ENCODE measurements at places on chromosomes 12 and 14.

DNA sequence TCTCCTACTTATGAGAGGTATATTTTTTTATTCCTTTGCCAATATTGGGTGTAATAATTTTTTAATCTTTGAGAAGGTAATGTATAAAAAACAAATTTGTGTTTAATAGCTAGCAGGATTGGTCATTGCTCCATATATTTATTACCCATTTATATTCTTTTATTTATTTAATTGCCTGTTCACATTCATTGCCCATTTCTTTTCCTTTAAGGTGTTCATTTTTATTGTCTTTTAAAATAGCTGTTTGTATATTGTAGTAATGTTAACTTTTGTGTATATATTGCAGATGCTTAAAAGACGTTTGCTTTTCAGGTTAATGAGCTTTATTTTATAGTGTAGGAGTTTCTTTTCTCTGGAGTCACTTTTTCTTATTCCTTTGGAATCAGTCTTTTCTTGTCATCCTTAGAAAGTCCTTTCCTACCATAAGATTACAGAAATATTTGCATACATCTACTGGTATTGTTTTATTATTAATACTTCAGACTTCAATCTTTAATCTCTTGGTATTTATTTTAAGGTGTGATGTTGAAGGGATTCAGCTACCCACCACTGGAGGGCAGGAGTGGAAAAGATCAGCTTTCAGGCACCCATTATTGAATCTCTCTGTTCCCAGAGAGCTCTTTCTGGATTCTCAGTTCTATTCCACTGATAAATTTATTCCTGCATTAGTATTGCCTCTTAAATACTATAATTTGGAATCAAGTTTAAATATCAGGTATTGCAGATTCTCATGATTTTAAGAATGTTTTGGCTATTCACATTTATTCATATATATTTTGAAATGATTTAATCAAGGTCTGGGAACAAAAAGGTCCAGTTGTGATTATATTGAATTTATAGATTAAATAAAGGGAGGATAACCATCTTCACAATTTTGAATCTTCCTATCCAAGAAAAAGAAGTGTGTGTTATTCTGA, 17.3 kb downstream of the PPM1A start:
- DNase-seq, result no peak

DNA sequence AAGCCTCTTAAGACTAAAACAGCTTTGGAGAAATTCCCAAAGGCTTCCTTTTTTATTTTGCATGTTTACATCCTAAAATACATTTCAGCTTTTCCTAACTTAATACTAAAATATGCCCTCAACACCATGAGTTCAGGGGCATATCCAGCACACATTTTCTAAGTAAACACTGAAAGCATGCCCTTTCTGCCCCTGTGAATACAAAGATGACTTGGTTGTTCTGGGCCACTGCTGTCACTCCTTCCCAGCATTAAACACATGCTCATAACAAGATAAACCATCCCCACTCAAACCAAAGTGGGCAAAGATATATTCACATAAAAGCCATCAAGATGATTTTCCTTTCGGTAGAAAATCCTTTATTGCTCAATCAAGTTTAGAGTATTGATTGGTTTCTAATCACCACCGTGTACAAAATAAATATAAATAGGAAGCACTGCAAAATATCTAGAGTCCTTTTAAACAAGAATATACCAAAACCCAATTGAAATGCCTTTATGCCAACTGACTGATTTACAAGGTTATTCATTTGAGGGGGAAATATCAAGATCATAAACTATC, 1.9 kb downstream of the CCNB1IP1 start:
- no peak for DNase-seq

- DNase-seq, result no peak
These were observed 283.3 kb downstream of the RPL10L start for GRCh38 chr14:46368275-46368674.

DNA sequence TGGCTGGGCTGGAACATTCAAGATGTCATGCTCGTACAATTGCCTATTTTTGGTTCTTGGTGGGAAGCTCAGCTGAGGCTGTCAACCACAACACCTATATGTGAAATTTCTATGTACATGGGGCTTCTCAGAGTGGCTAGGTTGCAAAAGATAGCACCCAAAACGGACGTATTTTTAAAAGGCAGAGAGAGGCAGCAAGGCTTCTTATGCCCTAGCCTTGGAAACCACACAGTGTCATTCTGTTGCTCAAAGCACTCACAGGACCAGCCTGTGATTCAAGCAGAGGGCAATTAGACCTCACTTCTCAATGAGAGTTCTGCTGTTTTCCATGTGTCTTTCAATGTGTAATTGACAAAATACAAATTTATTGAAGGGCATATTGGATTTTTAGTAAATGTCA, 134.0 kb downstream of the GXYLT1 start:
- DNase-seq, result no peak

GRCh38 chr14:72387726-72388125, 455.5 kb downstream of the RGS6 start:
- no peak for DNase-seq

DNA sequence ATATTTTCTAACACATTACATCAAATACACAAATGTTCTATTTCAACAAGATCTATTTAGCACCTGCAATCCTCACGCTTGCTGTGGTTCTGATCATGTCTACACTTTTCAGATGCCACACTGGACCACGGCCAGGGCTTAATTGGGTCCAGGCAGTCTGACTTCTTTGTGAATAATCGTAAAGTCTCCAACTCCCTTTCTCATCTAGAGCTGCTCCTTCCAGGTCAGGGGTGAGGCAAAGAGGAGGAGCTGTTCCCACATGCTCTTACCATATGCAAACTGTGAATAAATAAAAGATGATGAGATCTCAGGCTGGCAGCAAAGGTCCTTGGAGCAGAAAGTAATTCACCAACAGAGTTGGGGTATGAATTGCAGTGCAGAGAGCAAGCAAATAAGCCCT, 316.6 kb downstream of the GLT1D1 start:
- DNase-seq, result no peak

GRCh38 chr14:75280831-75281653, 2.4 kb downstream of the FOS start:
- no peak for DNase-seq

DNA sequence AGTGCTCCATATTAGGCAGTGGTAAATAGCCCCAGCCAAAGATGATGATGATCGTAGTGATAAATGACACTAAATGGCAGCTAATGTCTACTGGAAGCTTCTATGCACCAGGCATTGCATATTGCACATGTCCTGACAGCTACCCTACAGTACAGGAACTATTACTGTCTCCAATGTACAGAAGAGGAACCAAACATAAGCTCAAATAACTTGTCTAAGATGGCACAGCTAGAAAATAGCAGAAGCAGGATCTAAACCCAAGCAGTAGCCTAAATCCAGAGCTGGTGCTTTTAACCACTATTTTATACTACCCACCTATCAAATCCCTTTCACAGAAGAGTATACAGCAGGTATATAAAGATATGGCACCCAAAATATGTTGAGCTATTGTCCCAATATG, 28.9 kb downstream of the ESR2 start:
- no peak for DNase-seq

GRCh38 chr12:108315486-108316105, 23.5 kb downstream of the CMKLR1 start:
- no peak for DNase-seq

GRCh38 chr14:54689928-54690327, 123.0 kb downstream of the SAMD4A start:
- no peak for DNase-seq

GRCh38 chr12:103181366-103182152, 224.1 kb downstream of the ASCL1 start:
- no peak for DNase-seq

GRCh38 chr12:104653730-104654664, 197.2 kb downstream of the CHST11 start:
- peak; percentile 1 for DNase-seq

DNA sequence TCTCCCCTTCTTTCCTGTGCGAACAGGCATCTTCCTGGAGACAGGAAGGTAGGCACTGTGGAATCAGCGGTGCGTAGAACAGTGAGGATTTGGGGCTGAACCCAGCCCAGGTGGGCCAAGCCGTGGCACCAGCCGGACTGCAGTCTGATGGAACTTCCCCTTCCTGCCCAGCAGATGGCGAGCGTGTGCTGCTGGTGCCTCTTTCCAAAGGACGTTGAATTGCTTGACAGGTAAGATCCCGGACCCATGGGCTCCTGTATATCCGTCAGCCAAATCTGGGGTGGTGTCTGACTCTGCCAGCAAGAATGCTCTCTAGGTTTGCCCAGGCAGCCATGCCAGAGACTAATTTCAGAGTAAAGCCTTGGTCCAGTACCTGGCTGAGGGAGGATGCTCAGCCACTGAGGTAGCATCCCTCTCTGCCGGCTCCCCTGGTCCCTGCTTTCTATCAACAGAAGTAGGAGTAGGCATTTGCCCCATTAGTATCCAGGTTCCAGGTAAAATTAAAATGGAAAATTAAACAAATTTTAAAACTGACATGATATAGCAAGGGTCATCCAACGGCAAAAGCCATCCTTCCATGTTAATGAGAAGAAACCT, 21.1 kb upstream of the KCNA5 start:
- DNase-seq, result no peak

- DNase-seq, result no peak
These were observed 129.2 kb upstream of the SLCO1B1 start for GRCh38 chr12:21001778-21002177.

- no peak for DNase-seq
These were observed 182.2 kb downstream of the KITLG start for GRCh38 chr12:88398031-88398430.

DNA sequence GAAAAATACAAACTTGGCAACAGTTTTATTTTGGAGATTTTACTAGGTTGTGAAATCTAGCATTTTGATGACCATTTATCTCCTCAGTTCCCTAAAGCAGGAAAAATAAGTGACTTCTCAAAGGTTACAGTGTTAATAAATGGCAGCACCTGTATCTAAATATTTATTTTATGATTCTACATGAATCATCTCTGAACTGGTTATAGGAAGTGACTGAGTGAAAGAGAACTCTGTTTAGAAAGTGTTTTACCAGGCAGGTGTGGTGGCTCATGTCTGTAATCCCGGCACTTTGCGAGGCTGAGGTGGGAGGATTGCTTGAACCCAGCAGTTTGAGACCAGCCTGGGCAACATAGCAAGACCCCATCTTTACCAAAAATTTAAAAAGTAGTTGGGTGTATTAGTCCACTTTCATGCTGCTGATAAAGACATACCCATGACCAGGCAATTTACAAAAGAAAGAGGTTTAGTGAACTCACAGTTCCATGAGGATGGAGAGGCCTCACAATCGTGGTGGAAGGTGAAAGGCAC, 26.3 kb downstream of the MIPOL1 start:
- DNase-seq, result no peak

DNA sequence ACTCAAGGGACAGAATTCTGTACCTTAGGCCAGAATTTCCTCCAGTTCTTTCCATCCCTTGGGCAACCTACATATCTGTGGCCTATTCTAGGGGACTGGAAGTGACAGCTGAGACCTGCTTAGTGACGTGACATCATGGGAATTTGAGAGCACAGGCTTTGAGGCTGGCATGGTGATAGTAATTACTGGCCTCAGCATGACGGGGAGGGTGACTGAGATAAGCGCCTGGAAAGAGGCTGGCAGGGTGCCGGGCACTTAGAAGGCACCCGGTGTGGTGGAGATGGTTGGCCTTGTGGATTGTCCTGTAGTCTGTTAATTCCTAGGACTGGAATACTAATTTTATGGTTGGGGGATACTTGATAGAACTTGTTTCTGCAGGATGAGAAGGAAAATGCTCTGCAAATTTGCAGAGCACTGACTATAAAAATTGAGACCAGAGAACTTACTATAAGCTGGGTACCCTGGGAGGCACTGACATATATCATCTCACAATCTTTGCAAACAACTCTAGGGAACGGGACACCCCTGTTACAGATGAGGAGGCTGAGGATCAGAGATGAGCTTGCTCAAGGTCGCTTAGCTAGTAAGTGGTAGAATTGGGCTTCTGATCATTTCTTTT, 42.2 kb upstream of the TBX3 start:
- DNase-seq, result no peak

- no peak for DNase-seq
These were observed 1.8 kb downstream of the CCDC85C start for GRCh38 chr14:99602054-99602787.

GRCh38 chr14:70013271-70013873, 134.2 kb downstream of the SMOC1 start:
- no peak for DNase-seq

- no peak for DNase-seq
These were observed 148.1 kb upstream of the C14orf180 start for GRCh38 chr14:104431351-104431928.

DNA sequence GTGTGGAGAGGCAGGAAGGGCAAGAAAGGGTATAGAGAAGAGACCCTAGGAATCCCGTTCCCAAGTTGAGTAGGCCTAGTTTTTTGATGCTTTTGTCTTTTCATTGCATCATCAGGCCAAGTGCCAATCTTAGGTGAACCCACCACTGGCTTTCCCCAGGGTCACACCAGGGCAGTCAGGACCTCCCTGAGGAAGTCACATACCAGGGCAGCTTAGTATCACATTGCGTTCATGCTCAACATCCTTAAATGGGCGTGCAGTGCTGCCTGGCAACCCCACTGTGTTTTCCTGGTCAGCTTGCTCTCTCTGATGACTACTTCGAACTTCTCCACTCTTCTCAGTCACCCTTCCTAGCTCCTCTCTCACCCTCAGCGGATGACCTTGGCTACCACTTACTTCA, 9.0 kb downstream of the ASIC1 start:
- DNase-seq, result peak; percentile 57

- DNase-seq, result no peak
These were observed 900 bp upstream of the DPF3 start for GRCh38 chr14:72894623-72895378.

DNA sequence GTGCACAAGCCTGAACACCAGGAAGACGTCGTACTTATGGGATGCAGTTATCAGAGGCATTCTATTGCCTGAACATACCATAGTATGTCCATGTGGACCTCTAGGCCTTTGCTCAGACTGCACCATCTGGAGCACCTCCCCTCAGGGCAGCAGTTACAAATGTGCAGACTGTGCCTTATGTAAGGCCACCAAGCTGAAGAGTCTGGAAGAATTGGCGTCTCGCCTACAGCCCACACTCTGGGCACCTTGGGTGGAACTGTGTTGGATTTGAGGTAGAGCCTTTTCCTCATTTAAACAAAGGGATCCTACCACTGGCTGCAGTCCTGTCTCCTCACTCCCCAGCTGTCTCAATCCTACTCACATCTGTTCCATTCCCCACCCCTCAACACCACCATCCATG, 204.3 kb upstream of the FRMD6 start:
- no peak for DNase-seq

DNA sequence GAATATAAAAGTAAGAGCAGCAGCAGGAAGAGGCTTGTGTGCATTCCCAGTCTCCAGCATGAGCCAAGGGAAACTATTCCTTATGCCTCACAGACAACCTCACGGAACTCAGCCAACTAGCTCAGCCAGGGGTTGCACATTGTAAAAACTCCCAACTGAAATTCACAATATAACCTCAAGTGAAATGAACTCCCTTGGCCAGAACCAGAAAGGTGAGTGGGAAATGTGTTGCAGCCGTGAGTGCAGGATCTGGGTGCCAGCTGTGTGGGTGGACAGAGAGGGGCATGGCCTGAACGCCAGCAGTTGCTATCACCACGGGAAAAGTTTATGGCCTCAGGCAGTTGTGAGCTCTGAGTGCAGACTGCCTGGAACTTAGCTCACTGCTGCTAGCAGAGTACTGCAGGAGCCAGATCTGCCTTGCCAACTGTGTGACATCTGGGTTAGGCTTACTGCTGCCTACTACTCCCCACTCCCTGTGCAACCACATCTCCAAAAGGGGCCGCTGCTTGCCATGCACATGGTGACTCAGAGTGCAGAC, 2.3 kb upstream of the CLEC1A start:
- peak; percentile 45 for DNase-seq
